Stimulated activated CD8-positive, alpha-beta memory T cell treated with anti-CD3 and anti-CD28 coated beads, Interleukin-12 subunit alpha, Interleukin-12 subunit beta, amount 100 ng/mL, for 4 hours (primary cell): ENCODE measurements at places on chromosomes 2 and 18.
A peak's percentile ranks its signal among the peaks of the same experiment; 100 is the strongest.

GRCh38 chr18:55588111-55588869 is at the start of gene TCF4:
TSS of gene TCF4 (minus strand) at chr18:55588192. CDS start at chr18:55587116, 1,076 bp downstream.
- DNase-seq: no peak

GRCh38 chr2:205712508-205712907 is 30.2 kb downstream of the NRP2 start:
- DNase-seq: no peak

- DNase-seq: no peak
Measured at GRCh38 chr2:38557981-38558380, 44.7 kb downstream of the HNRNPLL start.

GRCh38 chr2:76314271-76315020 is 603.7 kb upstream of the GCFC2 start:
- DNase-seq: no peak

GRCh38 chr18:53943326-53943860 is 281.1 kb downstream of the MBD2 start:
- no peak for DNase-seq

GRCh38 chr2:25366629-25367028 is 24.9 kb upstream of the DNMT3A start:
- no peak for DNase-seq

- DNase-seq: peak; percentile 56
Measured at GRCh38 chr2:233267516-233268245, 16.2 kb downstream of the ATG16L1 start.

DNA sequence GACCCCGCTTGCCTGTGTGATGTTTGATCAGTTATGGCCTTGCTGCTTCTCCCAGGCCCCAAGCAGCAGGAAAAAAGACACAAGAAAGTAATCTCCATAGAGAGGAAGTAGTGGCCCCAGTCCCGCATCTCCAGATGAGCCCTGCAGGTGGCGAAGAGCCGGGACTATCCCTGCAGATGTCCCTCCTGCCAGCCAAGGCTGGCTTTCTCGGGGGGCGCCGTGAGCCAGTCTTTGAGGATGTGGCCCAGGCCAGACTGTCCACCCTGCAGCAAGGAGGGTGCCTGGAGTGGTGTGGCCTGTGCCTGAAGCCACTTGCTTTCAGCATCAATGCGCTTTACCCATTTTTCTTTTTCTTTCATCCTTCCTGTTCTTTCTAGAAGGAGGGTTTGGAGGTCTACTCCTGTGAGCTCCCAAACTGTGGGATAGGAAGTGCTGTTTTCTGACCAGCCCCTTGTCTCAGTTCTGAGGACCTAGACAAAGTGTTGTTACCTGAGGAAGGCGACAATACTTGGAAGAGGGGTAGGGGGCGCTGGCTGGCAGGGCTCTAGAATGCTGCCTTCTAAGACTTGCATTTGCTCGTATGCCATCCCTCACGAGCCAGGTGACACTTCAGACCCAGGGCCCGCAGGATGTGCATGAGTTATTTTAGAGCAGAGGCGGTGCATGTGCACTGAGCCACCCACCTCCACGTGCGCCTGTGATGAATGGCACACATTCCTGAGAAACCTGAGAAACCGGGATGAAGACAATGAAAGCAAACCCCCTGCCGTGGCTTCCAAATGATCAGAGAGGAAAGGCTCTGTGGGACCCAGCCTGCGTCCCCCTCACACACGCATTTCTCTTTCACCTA is 255.8 kb downstream of the FBXO15 start:
- no peak for DNase-seq

DNA sequence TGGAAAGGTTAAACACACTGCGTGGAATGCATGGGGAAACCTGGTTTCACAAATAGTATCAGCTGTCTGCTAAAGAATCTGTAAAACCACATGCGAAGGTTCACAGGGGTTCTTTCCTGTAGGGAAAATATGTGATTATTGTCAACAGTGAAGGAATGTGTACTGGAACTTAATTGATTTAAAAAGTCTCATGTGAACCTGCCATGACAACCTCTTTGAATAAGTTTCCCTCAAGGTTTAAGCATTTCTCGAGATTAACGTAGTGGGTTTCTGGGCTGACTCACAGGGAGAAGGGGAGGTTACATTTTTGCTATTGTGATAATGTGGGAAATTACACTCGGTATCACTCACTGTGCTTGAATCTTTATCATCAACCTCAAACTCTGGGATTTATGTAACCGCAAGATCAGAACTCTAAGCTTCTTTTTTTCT is 28.2 kb upstream of the IL1R1 start:
- DNase-seq: no peak

GRCh38 chr2:208570066-208570465 is 163.5 kb downstream of the PTH2R start:
- no peak for DNase-seq

- no peak for DNase-seq
Measured at GRCh38 chr18:11654736-11655605, 34.1 kb upstream of the GNAL start.

DNA sequence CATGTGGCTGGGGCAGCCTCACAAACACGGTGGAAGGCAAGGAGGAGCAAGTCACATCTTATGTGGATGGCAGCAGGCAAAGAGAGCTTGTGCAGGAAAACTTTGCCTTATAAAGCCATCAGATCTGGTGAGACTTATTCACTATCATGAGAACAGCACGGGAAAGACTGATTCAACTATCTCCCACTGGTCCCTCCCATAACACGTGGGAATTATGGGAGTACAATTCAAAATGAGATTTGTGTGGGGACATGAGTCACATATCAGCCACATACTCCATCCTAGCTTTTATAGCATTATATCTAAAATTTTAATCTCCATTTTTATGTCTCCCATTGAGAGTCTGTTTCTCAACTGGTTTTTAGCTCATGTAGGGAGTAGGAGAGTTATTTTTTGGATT is 45.7 kb downstream of the ICOS start:
- no peak for DNase-seq

DNA sequence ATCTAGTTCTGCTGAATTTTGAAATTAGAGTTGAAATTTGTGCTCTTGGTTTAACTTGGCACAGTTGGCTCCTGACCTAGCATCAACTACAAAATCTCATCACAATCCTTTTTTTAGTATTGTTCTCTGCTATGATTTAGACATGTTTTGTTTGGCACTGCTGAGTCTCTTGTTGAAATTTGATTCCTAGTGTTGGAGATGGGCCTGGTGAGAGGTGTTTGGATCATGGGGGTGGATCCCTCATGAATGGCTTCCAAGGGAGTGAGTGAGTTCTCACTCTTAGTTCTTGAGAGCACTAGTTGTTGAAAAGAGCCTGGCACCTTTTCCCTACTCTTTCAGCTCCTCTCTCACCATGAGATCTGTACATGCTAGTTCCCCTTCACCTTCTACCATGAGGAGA is 605.6 kb upstream of the SLC39A10 start:
- DNase-seq: no peak

- no peak for DNase-seq
Measured at GRCh38 chr18:48613589-48614404, 75.0 kb downstream of the CTIF start.

- no peak for DNase-seq
Measured at GRCh38 chr2:64923385-64923710, 65.9 kb upstream of the SLC1A4 start.

DNA sequence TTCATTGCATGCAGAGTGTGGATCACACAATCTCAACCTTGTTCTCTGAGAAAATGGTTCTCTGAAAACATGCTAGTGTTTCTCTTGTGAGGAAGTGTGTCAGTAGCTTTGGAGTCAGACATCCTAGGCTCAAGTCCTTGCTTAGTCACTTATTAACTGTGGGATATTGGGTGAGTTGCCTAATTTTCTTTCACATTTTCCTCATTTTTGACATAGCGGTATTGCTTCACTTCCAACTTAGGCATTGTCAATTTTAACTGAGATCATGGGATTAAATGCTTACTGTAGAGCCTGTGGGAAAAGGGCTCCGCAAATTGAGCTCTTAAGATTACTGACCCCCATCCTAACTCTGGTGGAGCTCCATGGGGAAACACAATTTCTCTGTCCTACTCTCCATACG is 622.2 kb downstream of the CNTNAP5 start:
- DNase-seq: no peak

DNA sequence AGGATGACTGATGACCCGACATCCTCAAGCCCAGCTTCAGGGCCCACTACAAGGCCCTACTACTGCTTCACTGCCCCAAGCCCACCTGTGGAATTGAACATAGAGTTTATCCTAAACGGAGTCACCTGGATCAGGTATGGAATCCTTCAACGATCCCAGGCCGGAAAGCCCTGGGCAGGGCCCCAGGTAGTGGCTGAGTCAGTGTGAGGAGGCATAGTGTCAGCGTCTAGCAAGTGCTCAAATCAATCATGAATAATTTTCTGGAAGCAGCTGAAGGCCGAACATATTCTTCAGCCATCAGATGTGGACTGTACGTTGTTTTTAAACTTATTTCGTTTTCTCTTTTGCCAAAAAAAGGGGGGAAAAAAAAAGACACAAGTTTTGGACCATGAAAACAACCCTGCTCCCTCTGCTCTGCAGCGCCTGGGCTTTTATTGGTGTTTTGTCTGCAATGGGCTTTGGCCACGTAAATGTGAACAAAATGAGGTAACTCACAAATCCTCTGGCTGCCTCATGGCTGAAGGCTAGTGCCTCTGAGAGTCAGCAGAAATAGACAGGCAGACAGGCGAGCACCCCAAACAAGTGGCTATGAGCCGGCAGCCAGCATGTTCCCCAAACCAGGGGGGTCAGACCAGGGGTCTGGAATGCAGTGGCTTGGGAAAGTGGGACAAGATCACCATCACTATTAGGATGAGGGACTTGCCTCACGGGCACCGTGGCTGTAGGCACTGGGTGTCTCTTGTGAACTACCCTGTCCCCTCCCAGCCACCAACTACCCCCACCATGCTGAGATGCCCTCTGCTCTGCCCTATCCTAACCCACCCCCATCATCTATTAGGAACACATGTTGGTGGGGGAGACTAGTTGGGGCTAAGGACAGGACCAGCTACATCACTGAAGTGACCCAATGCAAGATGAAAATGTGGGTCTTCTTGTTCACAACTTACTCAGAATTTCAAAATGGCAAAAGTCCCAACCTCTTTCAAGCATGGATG is 51.4 kb downstream of the TTC32 start:
- DNase-seq: no peak

DNA sequence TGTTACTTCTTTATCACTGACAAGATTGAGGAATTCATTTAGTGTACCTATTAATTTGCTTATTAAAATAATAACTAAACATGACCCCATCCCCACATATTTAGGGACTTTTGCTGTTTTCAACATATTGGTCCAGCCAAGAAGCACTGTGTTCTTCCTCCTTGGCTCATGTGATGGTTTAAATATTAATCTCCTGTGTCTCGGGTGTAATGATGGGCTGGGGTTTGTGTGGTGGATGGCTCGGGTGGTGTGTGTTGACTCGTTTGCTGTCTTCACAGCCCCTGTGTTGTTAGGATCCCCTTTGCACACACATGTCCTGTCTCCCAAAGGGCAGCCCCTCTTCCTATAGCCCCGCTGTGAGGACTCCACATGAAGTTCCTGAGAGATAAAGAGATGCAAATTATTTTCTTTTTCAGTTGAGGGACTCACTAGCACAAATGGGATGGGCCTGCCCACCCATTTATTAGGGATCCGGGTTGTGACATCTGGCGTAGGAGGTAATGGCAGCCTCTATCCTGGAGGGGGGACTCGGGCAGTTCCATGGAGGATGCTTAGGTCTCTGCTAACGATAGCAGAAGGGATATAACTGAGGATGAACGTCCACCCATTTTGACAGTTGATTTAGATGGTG is 53.4 kb downstream of the FHOD3 start:
- DNase-seq: no peak

- DNase-seq: peak; percentile 52
Measured at GRCh38 chr2:42105330-42106256, 57.8 kb downstream of the PKDCC start.

- DNase-seq: no peak
Measured at GRCh38 chr2:6856548-6856920, 9.2 kb downstream of the CMPK2 start.

GRCh38 chr2:135676031-135676430 is 65.6 kb upstream of the UBXN4 start:
- DNase-seq: no peak

- no peak for DNase-seq
Measured at GRCh38 chr2:57156231-57156924, 890.2 kb upstream of the VRK2 start.

- DNase-seq: no peak
Measured at GRCh38 chr18:378079-378478, 110.2 kb upstream of the THOC1 start.

GRCh38 chr18:24915547-24915946 is 436.4 kb downstream of the ZNF521 start:
- DNase-seq: no peak
